Gastrocnemius medialis (tissue), 4 donors: ENCODE measurements at places on chromosomes 2 and 18. TPM values are rescaled to one million over a fixed set of nuclear protein-coding genes. Genes with fewer than 3 reads are reported as not detected.
A peak's percentile ranks its signal among the peaks of the same experiment; 100 is the strongest.

The STPG4 gene
- not detected for total RNA-seq

The RNU2-63P gene
- total RNA-seq = not detected

The RSAD2 gene
- 4.2 TPM for total RNA-seq

The ZNF385B gene
- total RNA-seq = 24.9 TPM

The SGPP2 gene
- total RNA-seq = not detected

The ALLC gene
- total RNA-seq = not detected

DNA sequence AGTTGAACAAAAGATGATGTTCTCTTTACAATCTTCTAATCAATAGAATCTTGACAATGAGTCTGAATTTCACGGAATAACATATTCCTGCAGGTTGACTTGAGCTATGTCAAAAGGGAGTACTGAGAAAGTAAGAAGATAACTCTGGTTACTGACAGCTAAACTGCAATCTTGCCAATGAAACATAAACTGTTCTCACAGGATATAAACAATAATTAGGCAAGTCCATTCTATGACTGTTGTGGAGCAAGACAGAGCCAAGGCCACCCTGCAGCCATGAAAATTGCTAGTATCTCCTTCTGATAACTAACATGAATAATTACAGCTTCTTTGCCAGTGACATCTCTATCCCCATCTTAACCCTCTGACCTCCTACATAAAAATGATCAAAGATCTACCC, 6.3 kb upstream of the RPRD1A start:
- H3K27ac ChIP-seq = no peak overlapping the region
- no peak for DNase-seq
- no peaks in the 10 kb centered on the region for H3K4me1 ChIP-seq
- no peaks in the 10 kb centered on the region for H3K27me3 ChIP-seq

DNA sequence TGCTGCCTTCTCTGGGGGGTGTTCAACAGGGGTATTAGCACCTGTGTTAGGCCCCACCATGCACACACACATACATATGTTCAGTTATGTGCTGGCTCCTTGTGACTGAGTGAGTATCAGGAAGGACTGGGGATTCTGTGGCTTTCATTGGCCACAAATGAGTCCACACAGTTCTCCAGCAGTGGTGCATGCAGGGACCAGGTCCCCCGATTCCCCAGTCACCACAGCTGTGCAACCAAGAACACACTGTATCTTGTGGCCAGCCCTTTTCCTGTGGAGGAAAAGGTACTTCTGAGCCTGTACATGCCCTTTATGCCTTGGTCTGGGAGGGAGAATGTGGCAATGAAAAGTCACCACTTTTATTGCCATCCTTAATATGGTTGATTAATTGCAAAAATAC, 74.9 kb upstream of the KLF7 start:
- peaks cover 10% of the 10 kb centered on the region for H3K4me1 ChIP-seq
- H3K36me3 ChIP-seq = no peaks in the 10 kb centered on the region
- no peak overlapping the region for H3K27ac ChIP-seq
- DNase-seq = no peak
- no peak overlapping the region for H3K4me3 ChIP-seq
- H3K27me3 ChIP-seq = no peaks in the 10 kb centered on the region

DNA sequence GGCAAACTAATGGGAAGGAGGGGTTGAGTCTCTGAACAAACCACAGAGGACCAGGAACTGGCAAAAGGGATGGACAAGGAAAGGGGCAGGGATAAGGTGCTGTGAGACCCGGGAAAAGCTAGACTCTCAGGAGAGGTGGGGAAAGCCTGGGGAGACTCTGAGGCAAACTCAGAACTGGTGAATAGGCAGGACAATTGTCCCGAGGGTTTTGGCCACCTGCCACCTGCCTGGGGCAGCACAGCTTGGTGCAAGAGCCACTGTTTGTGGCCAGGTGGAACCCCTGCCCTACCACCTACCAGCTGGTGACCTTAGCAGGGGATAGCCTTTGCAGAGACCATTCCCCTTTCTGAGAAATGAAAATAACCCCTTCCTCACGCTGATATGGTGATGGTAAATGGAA, 129.4 kb upstream of the ASB18 start:
- DNase-seq = no peak
- H3K27me3 ChIP-seq = peaks cover 2% of the 10 kb centered on the region
- H3K36me3 ChIP-seq = no peaks in the 10 kb centered on the region
- no peaks in the 10 kb centered on the region for H3K4me1 ChIP-seq

GRCh38 chr18:55300421-55300935, 287.5 kb downstream of the TCF4 start:
- peak overlapping the region; percentile 57 for H3K27ac ChIP-seq
- DNase-seq = no peak
- peak overlapping the region; percentile 18 for H3K4me3 ChIP-seq

GRCh38 chr2:8214036-8214615, 467.7 kb upstream of the ID2 start:
- DNase-seq = no peak
- no peaks in the 10 kb centered on the region for H3K36me3 ChIP-seq
- H3K27me3 ChIP-seq = no peaks in the 10 kb centered on the region
- H3K27ac ChIP-seq = no peak overlapping the region
- H3K4me3 ChIP-seq = no peak overlapping the region
- peaks cover 3% of the 10 kb centered on the region for H3K4me1 ChIP-seq

DNA sequence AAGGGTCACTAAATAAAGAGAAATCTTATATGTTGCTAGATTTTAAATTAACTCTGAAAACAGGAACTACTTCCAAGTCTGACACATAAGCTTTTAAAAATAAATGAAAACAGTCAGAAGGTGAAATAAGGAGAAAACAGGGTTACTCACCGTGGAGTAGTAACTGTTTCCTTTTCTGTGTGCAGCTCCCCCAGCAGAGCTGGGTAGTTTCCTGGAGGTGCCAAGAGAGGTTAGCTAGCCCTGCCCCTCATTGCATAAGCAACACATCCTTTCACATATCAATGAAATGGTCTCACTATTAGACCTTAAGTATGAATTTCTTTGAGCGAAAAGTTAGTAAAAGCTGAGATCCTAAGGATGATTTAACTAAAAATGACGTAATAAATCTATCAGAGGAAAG, 54.0 kb upstream of the GPR75 start:
- peaks cover 54% of the 10 kb centered on the region for H3K36me3 ChIP-seq
- H3K27ac ChIP-seq = no peak overlapping the region
- H3K4me1 ChIP-seq = no peaks in the 10 kb centered on the region
- DNase-seq = no peak

DNA sequence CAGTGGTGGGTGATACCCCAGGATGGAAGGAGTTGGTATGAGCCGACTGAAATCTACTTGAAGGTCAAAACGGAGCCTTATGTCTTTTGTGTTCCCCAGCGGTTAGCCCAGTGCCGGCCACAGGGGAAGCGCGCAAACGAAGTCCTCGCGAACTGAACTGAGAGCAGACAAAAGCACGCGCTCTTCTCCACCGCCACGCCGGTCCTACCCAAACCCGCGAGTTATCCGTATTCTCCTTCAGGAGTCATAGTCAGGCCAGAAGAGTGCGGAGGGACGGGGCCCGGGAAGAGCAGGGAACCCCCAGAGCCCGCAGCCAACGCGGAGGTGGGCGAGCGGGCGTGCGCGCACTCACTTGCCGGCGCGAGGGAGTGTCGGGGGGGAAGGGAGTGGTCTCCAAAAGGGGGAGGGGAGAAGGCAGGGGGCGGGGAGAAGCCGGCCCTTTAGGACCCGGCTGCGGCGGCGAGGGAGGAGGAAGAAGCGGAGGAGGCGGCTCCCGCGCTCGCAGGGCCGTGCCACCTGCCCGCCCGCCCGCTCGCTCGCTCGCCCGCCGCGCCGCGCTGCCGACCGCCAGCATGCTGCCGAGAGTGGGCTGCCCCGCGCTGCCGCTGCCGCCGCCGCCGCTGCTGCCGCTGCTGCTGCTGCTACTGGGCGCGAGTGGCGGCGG, at the start of gene IGFBP2:
Gene IGFBP2, plus strand, starts transcription at position 469 of the 664 bp plus-strand sequence. Its CDS starts 104 bp downstream, at position 573.
- peak within 1 kb of the TSS; percentile 58 for H3K4me3 ChIP-seq
- H3K27me3 ChIP-seq = peaks cover 37% of the 10 kb centered on the region
- H3K4me1 ChIP-seq = peaks cover 14% of the 10 kb centered on the region
- H3K27ac ChIP-seq = no peak within 1 kb of the TSS
- no peak for DNase-seq
- no peaks in the 10 kb centered on the region for H3K36me3 ChIP-seq

DNA sequence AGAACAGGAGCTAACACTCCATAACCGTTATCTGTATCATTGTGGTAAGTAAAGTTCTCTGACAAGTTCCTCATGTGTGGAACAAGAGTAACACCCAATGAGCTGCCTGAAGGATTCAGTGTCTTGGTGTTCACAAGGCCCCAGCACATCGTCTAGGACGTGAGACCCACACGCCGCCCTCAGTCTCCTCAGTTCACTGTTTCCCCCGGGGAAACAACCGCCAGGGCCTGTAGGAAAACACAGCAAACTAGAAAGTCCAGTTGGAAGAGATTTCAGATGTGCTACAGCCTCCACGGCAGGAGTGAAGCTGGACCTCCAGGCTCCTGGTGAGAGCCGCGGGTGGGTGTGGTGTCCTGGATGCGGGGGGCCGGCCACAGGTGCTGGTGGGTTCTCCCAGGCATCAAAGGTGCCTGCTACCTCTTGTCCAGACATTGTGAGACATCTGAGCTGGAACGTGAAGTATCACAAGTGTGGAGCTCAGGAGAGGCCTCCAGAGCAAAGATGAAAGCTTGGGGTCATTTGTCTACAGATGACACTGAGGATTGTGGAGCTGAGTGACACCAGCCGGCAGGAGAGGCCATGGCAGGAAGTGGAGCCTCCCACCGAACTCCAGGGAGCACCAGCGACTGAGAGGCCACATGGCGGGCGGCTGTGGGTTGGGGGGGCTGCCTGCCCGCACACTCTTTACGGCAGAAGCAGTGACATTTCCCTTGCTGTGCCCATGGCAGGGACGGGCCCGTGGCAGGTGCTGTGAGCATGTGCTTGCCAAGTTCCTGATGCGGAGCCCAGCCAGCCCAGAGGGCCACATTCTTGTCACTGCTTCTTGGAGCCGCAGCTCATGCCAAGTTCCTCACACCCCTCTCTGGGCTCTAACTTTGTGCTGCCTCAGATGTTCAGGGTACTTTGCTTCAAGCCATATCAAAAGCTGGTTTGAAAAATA, 131.2 kb downstream of the TMEM18 start:
- no peaks in the 10 kb centered on the region for H3K4me1 ChIP-seq
- peaks cover 2% of the 10 kb centered on the region for H3K27me3 ChIP-seq
- H3K4me3 ChIP-seq = no peak overlapping the region
- H3K27ac ChIP-seq = no peak overlapping the region

DNA sequence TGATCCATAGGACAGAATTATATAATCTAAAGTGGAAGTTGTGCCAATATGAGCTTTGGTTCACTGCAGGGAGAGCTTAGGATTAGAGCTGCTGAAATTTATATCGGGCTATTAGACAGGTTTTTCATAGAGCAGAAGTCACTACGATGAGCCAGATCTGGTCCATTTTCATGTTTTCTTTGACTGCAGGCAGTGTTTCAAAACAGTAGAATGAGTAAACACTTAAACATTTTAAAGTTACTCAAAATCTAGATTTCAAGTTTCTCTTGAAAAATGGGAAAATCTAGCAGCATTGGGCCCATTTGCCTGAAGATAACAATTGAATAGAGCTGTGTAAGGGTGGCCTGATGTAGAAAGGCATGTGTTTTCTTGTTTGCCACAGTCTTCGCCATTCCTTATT, 14.5 kb upstream of the ADAM23 start:
- no peaks in the 10 kb centered on the region for H3K4me1 ChIP-seq
- H3K4me3 ChIP-seq = no peak overlapping the region
- H3K27ac ChIP-seq = no peak overlapping the region
